ENCODE measurements at places on chromosomes 1 and 21. TPM values are rescaled to one million over a fixed set of nuclear protein-coding genes. Genes with fewer than 3 reads are reported as not detected.
A peak's percentile ranks its signal among the peaks of the same experiment; 100 is the strongest.

H3-3A gene
- 187 TPM for total RNA-seq

LRRC71 gene
- not detected for total RNA-seq

DPT gene
- total RNA-seq: 9.3 TPM

RAD54L gene
- total RNA-seq: 0.25 TPM

ADGRB2 gene
- total RNA-seq: 0.61 TPM

CHIA gene
- not detected for total RNA-seq

- H3K27me3 ChIP-seq: no peaks in the 10 kb centered on the region
- H3K4me1 ChIP-seq: no peaks in the 10 kb centered on the region
- H3K4me3 ChIP-seq: no peak overlapping the region
Observed at GRCh38 chr1:187168297-187168696, 339.5 kb downstream of the PLA2G4A start.

DNA sequence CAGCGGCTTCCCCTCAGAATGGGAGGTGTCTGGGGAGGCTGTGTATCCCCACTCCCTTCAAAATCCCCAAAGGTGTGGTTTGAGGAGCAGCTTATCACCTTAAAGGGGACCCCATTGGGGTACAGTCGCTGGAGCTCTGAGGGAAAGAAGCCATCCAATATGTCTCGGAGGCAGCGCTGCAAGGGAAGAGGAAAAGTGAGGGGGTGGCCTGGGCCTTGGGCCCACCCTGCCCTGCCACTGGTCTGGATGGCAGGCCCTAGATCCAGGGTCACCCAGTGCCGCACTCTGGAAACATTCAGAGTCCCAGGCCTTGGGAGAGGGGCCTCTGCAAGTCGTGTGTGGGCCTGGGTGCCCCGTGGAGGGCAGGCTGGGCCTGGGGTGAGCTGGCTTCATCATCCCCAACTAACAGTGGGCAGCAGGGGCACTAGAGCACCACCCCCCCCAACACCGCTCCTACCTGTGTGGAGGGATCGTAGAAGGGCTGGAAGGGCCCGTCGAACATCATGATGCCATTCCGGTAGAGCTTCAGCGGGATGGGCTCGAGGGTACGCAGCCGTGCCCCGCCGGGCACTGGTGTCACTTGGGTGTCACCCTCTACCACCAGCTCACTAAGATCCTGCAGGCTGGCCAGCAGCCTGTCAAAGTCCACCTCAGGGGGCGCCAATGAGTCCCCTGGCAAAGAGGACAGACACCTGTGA lies 5.6 kb downstream of the SH3BGRL3 start:
- no peak overlapping the region for H3K4me3 ChIP-seq
- DNase-seq: peak; percentile 81
- peak overlapping the region; percentile 80 for H3K27ac ChIP-seq
- H3K27me3 ChIP-seq: no peaks in the 10 kb centered on the region
- peaks cover 48% of the 10 kb centered on the region for H3K4me1 ChIP-seq

- no peaks in the 10 kb centered on the region for H3K36me3 ChIP-seq
- H3K27ac ChIP-seq: no peak overlapping the region
- no peak overlapping the region for H3K4me3 ChIP-seq
- H3K27me3 ChIP-seq: no peaks in the 10 kb centered on the region
- no peak for DNase-seq
- H3K4me1 ChIP-seq: no peaks in the 10 kb centered on the region
Observed at GRCh38 chr1:94411237-94411636, 7.0 kb upstream of the ABCD3 start.

DNA sequence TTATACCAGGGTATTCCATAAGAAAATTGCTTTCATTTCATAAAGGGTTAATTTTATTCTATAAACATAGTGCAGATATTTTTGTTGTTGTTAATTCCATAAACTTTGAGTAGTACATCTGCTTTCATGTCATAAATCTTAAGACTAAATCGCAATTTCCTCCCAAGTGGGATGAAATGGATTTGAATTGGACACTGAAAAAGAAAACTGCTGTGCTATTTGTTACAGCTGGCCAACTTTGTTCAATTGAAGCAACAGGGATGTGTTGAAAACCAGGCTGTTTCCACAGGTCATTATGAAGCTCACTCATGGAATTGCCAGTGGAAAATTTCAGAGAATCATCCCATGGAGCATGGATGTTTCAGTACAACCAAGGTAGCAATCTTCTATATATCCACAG lies 252.5 kb upstream of the RGS18 start:
- H3K4me3 ChIP-seq: no peak overlapping the region
- H3K36me3 ChIP-seq: no peaks in the 10 kb centered on the region
- no peaks in the 10 kb centered on the region for H3K27me3 ChIP-seq
- H3K4me1 ChIP-seq: no peaks in the 10 kb centered on the region
- DNase-seq: no peak
- H3K27ac ChIP-seq: no peak overlapping the region

DNA sequence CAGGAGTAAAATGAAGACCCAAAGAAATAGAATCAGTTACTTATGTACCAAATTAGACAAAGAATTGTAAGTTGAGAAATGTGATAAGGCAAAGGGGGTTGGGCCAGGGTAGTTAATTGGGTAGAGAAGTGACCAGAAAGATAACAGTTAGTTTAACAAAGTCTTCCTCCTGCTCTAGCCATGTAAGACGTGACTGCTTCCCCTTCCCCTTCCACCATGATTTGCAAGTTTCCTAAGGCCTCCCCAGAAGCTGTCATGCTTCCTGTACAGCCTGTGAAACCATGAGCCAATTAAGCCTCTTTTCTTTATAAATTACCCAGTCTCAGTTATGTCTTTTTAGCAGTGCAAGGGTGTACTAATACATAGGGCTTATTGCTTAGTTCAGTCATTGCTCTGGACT lies 142.0 kb upstream of the PDE4B start:
- H3K36me3 ChIP-seq: no peaks in the 10 kb centered on the region
- no peak overlapping the region for H3K27ac ChIP-seq
- H3K4me3 ChIP-seq: no peak overlapping the region
- no peaks in the 10 kb centered on the region for H3K4me1 ChIP-seq
- DNase-seq: no peak

GRCh38 chr21:31862078-31862477 lies 10.7 kb upstream of the HUNK start:
- H3K27ac ChIP-seq: no peak overlapping the region
- no peak overlapping the region for H3K4me3 ChIP-seq
- no peak for DNase-seq

DNA sequence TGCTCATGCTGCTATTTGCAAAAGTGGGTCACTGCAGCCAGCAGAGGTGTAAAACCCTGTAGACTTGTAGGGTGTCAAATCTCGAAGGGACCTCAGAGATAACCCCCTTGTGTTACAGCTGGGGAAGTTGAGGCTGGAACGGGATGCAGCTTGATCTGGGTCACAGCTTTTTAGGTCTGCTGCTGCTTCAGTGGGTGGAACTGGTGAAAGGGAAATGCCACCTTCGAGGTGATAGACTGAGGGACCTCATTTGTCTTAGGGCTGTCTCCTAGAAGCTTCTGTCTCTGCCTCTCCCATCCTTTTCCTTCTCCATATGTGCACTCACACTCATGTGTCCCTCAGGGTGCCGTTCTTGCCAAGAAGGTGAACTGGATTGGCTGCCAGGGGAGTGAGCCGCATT lies 35.4 kb downstream of the QSOX1 start:
- no peaks in the 10 kb centered on the region for H3K36me3 ChIP-seq
- no peaks in the 10 kb centered on the region for H3K27me3 ChIP-seq
- DNase-seq: no peak
- H3K27ac ChIP-seq: no peak overlapping the region
- H3K4me3 ChIP-seq: no peak overlapping the region
- H3K4me1 ChIP-seq: no peaks in the 10 kb centered on the region

DNA sequence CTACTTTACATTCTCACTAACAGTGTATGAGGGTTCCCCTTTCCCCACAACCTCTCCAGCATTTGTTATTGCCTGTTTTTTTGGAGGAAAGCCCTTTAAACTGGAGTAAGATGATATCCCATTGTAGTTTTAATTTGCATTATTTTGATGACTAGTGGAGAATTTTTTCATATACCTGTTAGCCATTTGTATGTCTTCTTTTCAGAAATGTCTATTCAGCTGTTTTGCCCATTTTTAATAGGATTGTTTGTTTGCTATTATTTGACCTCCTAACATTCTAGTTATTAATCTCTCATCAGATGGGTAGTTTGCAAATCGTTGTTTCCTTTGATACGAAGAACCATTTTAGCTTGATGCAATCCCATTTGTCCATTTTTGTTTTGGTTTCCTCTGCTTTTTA lies 165.0 kb downstream of the GLUL start:
- peaks cover 19% of the 10 kb centered on the region for H3K4me1 ChIP-seq
- no peak for DNase-seq
- no peak overlapping the region for H3K4me3 ChIP-seq
- H3K27ac ChIP-seq: no peak overlapping the region
- H3K27me3 ChIP-seq: no peaks in the 10 kb centered on the region

GRCh38 chr1:191240925-191241324 lies 763.3 kb upstream of the BRINP3 start:
- no peak overlapping the region for H3K4me3 ChIP-seq
- no peaks in the 10 kb centered on the region for H3K36me3 ChIP-seq
- no peak for DNase-seq
- H3K4me1 ChIP-seq: no peaks in the 10 kb centered on the region

DNA sequence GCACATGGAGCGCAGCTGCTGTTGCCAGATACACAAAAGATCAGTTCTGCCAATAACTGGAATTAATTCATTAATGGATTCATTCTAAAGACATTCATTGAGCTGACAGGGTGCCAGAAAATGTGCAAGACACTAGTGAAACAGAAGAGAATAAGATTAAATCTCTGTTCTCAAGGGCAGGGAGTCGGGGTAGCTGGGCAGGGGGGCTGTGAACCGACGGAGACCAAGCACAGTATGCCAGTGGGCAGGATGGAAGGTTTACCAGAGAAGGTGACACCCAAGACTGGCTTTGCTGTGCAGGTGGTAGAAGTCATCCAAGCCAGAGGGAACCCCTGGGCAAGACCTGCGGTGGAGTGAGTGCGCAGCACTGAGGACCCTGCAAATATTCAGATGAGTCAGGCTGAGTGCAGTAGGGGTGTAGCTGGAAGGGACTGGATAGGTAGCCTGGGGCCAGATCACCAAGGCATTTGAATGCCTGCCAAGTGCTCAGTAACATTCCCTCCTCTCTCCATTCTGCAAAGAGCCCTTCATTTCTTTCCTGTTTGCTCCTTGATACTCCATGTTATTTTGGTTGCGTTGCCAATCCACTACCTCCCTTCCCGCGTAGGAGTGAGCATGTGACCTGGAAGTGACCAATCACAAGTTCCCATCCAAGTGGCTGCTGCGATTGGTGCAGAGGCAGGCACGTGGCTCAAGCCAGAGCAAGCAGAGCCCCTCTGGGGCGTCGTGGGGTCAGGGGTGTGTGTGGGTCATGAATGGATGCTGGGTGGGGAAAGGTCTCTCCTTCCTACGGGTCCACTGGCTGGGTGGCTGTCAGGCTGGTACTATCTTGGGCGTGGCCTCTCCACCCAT lies 413.1 kb downstream of the PTPRU start:
- H3K27ac ChIP-seq: no peak overlapping the region
- no peaks in the 10 kb centered on the region for H3K4me1 ChIP-seq
- no peak for DNase-seq
- peaks cover 3% of the 10 kb centered on the region for H3K27me3 ChIP-seq
- no peak overlapping the region for H3K4me3 ChIP-seq

DNA sequence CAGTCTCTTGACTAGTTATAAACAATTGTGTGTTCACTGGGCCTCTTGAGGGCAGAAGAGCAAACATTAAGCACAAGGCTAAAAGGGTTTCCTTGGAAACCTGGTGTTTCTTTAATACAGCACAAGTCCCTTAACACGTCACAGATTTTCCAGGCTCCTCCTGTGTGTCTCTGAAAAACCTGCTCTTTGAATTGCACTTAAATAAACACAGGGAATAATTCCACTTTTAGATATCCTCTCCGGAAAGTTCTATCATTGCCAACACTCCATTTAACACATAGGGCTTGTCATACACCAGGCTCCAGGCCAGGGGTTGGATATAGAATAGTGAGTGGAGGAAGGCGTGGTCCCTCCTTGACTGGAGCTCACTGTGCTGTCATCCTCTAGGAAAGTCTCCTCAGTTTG lies 442.6 kb downstream of the DSCAM start:
- no peaks in the 10 kb centered on the region for H3K27me3 ChIP-seq
- no peaks in the 10 kb centered on the region for H3K4me1 ChIP-seq
- no peaks in the 10 kb centered on the region for H3K36me3 ChIP-seq

DNA sequence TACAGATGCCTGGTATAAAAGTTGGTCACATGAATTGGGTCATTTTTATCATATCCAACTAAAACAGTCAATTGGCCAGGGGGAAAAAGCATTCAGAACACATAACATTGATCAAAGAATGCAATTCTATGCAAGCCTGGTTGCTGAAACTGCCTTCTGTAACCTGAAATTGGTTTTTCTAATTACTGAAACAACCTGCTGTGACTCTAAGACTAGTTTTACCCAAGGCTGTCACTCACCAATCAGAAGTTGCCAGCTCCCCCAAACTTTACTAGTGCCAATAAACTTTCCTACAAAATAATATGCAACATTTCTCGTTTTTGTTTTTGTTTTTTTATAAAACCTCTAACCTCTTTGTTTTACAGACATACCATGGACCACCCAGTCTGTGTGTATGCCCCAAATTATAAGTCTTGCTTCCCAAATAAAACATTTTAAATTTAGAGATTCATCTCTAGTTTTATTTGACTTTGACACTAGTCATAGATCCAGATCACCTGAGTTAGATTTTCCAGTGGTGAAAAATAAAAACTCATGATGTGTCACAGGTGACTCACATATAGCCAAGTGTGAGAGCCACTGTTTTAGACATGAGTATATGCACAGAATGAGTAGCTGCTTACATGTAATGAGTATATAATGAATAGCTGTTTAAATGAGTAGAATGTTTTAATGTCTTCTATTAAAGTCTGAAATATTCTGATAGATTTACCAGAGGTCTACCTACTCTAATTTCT lies 64.2 kb upstream of the CR2 start:
- H3K27me3 ChIP-seq: no peaks in the 10 kb centered on the region
- no peaks in the 10 kb centered on the region for H3K36me3 ChIP-seq
- no peak overlapping the region for H3K4me3 ChIP-seq
- H3K27ac ChIP-seq: no peak overlapping the region
- H3K4me1 ChIP-seq: no peaks in the 10 kb centered on the region

GRCh38 chr1:209769171-209769904 lies 13.5 kb downstream of the TRAF3IP3 start:
- H3K4me3 ChIP-seq: peak overlapping the region; percentile 19
- H3K36me3 ChIP-seq: no peaks in the 10 kb centered on the region
- H3K27ac ChIP-seq: peak overlapping the region; percentile 63

GRCh38 chr1:23168079-23168444 lies 594 bp downstream of the LUZP1 start:
- no peaks in the 10 kb centered on the region for H3K27me3 ChIP-seq
- peak; percentile 69 for DNase-seq
- H3K36me3 ChIP-seq: no peaks in the 10 kb centered on the region
- H3K4me3 ChIP-seq: peak overlapping the region; percentile 92
- H3K4me1 ChIP-seq: peaks cover 11% of the 10 kb centered on the region

DNA sequence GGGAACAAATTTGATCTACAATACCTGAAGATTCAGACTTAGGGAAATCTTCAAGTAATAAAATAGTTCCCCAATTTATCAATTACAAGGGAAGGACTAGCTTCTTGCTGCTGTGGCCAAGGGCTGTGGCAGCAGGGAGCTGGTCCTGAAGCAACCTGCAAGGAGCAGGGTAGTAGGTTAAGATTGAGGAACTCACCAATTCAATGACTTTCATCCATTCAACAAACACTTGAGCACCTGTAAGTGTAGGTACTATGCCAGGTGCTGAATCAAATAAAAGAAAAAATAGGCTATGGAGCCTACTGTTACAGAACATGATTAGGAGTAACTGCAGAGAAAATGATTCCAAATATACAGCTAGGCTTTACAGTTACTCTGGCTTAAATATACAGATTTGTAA lies 64.2 kb upstream of the RBM34 start:
- no peak overlapping the region for H3K4me3 ChIP-seq
- H3K27me3 ChIP-seq: no peaks in the 10 kb centered on the region
- H3K4me1 ChIP-seq: peaks cover 3% of the 10 kb centered on the region
- DNase-seq: no peak
- H3K27ac ChIP-seq: no peak overlapping the region
- H3K36me3 ChIP-seq: peaks cover 4% of the 10 kb centered on the region
